HFFc6 (cell line): ENCODE measurements at places on chromosomes 1 and 21.

GRCh38 chr21:32597205-32597604 lies 11.9 kb upstream of the TCP10L start:
- peak; percentile 93 for DNase-seq

DNA sequence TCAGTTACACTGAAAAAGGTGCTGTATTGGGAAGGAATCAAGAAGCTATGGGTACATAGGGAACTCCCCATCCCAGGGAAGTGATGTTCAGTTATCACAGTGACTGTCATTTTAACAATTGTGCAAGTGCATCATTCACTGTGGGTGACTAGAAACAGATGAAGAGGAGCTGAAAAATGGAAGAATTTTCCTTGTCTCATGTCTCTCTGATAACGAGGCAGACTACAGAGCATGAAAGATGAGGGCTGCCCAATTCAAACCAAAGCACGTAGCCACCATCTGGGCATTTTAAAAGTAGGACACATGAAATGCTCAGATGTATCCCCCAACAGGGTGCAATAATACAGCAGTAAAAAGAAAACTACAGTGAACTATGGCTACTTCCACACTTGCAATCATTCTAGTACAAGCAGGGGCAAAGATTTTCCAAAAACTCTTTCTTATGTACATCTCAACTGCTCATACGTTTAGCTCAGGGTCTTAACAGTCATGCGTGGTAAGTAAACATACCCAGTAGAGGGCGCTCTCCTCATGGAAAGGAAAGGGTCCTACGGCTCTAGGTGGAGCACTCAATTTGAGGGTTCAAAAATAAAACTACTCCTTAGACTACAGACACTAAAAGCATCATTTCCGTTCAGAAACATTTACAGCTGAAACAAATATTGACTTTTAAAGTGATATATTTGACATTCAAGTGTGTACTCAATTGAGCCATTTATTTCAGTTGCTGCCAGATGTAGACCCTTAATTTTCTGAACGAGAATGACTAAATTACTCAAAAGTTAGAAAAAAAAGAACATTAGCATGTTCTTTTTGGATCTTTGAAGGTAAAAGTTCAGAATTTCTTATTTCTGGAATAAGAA lies 143.2 kb downstream of the KCTD3 start:
- DNase-seq = peak; percentile 51

DNA sequence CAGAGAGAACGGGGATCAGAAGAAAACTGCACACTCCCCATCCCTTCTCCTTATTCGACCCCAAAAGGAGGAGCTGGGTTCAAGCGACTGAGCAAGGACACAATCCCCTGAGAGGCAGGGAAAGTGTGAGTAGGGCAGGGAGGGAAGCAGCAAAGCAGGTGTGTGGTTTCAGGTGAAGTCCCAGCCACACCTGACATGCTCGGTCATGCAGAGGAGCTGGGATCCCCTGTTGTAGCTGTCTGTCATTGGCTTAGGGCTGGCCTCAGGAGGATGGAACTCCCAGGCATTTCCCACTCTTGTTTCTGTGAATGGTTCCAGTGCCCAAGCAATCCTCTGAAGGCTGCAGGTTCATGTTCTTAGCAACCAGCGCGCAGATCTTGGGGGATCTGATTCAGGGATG lies 150.7 kb downstream of the DSCAM start:
- DNase-seq = no peak

GRCh38 chr1:109595531-109595930 lies 23.9 kb downstream of the GNAT2 start:
- DNase-seq = no peak

GRCh38 chr1:59506952-59507351 lies 210.1 kb downstream of the FGGY start:
- peak; percentile 71 for DNase-seq

DNA sequence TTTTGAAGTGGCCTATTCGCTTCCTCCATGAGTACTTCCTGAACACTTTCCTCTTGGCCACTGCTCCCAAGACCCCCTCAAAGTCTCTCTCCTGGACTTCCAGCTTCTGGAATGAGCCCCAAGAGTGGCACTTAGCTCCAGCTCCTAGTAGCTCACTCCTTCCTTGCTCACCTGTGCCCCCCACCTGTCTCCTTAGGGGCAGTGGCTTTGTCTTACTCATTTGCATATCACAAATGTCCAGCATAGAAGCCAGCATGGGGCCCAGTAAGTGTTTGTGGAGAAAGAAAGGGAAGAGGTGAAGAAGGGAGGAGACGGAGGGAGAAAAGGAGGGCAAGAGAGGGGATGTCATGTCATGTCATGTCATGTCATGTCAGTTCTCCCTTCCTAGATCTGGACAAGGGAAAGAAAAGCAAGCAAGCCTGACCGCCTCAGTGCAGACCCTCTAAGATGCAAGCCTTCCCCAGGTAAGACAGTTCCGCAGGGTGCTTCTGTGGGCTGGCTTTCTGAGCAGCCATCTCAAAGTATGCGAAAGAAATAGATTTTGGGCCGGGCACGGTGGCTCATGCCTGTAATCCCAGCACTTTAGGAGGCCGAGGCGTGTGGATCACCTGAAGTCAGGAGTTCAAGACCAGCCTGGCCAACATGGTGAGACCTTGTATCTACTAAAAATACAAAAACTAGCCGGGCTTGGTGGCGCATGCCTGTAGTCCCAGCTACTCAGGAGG lies 6.9 kb upstream of the MX1 start:
- no peak for DNase-seq

DNA sequence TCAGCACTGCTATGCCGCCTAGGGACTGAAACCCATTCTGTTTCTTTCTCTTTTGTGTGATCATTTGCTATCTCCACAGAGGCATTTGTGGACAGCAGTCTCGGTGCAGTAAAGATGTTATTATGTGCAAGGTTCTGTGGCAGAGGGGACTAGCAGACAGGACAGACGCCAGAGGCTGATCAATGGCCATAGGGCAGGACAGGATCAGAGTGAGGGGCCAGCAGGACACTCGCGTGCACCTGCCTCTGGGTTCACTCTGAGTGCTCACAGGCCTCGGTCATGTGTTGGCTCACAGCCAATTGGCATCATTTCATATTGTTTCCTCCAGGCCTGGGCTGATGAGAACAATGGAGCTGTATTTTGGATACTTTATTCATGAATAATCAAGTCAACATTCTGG lies 212.6 kb downstream of the TGFB2 start:
- DNase-seq = no peak

DNA sequence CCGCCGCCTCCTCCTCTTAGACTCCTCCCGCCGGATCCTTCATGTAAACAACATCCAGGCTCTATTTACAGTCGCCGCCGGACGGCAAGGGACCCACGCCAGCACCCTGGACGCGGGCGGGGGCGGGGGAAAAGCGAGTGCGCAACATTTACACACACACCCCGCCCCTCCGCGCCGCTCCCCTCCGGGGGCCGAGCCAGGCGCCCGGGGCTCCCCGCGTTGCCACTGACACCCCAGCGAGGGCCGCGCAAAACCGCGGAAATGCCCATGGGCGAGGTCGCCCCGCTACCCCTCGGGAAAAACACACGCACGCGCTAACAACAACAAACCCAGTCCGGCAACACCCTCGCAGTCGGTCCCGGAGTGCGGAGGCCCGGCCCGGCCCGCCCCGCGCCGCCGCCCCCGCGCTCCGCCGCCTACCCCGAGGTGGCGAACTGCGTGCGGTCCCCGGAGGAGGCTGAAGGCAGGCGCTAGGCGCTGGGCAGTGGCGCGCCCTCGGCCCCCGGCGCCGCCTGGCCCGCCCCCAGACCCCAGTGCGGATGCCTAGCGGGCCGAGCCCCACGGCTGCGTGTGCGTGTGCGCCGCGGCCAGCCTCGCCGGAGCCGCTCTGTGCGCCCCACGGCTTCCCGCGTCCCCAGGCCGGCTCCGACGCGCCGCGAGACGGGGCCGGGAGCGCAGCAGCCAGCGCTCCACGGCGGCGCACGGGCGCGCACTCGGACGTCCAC lies 81.1 kb upstream of the AK4 start:
- peak; percentile 17 for DNase-seq

DNA sequence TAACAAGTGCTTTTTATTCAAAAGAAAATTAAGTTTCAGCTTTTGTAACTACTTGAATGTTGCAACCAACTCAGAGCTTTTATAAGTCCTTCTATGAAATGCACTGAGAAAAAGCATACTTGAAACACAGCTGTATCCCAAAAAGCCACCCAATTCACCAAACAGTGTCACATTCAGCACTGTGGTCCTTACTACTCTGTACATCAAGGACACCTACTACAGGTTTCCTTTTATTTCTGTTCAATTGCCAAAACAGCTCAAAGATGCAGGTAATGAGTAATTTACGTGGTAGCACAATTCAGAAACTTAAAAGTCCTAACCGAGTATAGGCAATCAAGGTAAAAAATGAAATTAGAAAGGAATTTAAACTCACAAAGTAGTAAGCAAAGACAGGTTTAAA lies 2.5 kb downstream of the EIF4G3 start:
- DNase-seq = no peak

DNA sequence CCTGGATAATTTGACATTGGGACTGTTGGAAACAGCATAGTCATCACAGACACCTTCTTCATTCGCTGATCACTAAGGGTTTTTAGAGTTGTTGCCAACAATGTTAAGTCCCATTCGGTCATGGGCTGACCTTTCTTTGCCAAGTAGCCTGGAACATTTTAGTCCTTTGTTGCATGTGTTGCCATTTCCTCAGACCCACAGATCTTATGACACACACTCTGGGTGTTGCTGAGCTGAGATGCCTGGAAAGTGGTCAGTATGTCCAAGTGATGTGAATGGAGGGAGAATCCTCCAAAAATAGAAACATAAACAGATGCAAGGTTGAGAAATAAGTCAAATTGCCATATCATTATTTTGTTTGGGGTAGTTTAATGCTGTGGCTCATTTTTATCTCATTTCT lies 61.5 kb upstream of the GJA5 start:
- peak; percentile 9 for DNase-seq

- peak; percentile 50 for DNase-seq
Measured at GRCh38 chr21:28256420-28256831, 736.3 kb downstream of the LTN1 start.

- DNase-seq = peak; percentile 17
Measured at GRCh38 chr1:208433086-208433485, 188.9 kb upstream of the PLXNA2 start.

DNA sequence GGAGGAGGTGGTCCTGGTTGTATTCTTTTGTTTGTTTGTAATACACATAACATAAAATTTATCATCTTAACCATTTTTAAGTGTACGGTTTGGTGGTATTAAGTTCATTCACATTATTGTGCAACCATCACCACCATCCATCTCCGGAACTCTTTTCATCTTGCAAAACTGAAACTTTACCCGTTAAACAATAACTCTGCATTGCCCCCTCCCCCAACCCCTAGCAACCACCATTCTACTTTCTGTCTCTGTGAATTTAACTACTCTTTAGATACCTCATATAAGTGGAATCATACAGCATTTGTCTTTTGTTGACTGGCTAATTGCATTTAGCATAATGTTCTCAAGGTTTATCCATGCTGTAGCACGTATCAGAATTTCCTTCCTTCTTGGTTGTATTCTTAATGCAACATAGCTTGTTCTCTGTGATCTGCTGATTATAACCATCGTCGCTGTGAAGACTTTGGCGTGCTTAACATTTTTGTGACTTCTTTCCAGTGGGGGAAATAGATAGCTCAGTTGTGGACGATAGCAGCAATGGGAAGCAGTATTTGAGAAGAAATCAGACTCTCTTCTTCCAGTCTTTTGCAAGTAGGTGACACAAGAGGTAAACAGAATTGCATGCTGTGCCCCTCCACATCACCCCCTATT lies 117.5 kb upstream of the HOOK1 start:
- DNase-seq = no peak

- DNase-seq = no peak
Measured at GRCh38 chr1:195915826-195916225, 692.4 kb downstream of the KCNT2 start.

DNA sequence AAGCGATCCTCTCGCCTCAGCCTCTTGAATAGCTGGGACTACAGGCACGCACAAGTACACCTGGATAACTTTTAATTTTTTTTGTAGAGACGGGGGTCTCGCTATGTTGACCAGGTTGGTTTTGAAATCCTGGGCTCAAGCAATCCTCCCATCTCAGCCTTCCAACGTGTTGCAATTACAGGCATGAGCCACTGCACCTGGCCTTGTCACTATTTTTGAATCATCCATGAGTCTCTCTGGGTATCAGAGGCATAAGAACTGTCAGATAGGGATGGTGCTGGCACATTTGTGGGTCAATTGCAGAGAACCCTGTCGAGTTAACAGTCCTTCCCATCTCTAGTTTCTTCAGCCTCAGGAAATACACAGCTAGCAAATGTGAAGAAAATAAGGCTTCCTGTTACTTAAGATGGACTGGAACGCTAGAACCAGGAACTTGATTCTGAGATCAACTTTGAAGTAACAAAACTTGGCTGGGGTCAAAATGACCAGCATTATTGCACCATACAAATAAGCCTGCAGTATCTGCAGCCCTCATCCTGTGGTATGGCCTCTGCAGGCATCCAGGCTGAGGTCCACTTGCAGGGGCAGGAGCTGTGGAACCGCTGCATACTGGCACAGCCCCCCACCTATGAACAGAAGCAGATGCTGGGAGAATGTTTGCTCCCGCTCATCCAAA lies 124.3 kb upstream of the GADD45A start:
- no peak for DNase-seq

GRCh38 chr1:119767486-119767885 lies 1.2 kb downstream of the HMGCS2 start:
- DNase-seq = no peak

- DNase-seq = no peak
Measured at GRCh38 chr1:232577772-232578171, 52.2 kb downstream of the SIPA1L2 start.

DNA sequence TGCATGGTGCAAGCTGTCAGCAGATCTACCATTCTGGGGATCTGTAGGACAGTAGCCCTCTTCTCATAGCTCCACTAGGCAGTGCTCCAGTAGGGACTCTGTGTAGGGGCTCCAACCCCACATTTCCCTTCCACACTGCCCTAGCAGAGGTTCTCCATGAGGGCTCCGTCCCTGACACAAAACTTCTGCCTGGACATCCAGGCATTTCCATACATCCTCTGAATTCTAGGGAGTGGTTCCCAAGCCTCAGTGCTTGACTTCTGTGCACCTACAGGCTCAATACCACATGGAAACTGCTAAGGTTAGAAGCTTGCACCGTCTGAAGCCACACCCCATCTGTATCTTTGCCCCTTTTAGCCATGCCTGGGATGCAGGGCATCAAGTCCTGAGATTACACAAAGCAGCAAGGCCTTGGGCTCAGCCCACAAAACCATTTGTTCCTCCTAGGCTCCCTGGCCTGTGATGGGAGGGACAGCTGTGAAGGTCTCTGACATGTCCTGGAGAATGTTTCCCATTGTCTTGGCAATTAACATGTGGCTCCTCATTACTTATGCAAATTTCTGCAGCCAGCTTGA lies 117.0 kb upstream of the NFIA start:
- DNase-seq = no peak

- DNase-seq = peak; percentile 56
Measured at GRCh38 chr1:240149484-240150094, 57.9 kb downstream of the FMN2 start.
